Hepatic stellate cell (primary cell): ENCODE measurements at places on chromosomes 12 and 14.

DNA sequence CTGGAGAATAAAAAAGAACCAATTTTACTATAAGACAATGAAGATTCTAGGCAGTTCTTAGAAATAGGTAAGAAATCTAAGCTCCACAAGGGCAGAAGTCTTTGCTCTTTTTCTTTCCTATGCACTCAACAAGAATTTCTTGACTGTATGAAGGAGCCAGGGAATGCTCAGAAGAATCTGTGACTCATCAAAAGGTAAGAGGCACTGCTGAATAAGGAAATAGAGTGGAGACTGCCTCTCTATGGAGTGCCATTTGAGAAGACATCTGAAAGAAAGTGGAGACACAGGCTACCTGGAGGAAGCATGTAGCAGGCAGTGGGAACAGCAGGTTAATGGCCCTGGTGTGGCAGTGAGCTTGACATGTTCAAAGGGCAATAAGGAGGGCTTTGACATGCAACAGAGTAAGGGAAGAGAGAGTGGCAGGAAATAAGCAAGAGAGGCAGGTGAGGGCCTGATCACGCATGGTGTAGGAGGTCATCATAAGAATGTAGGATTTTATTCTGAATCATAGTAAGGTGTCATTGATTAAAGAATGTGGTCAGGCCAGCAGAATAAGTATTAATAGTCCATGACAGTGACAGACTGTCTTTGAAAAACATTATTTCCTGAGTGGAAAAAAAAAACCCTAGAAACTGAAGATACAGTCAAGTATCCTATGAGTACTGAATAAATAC is 446.7 kb upstream of the GARIN6 start:
- no peak for DNase-seq

DNA sequence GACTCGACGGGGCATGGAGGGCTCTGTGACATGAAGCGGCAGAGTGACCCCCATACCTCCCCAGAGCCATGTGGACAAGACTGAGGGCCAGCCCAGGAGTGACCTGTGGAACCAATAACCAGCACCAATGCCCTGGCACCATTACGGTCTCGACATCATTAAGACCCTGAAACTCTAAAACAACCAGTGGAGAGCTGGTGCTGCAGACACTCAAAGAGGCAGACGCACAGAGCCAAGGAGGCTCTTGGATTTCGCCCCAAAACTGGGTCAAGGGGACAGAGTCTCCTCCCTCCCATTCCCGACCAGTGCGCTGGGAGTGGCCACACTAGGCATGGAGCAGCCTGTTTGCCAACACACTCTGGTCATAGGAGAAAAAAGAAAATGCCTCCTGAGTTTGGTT is 41.6 kb upstream of the VASH1 start:
- DNase-seq: no peak

DNA sequence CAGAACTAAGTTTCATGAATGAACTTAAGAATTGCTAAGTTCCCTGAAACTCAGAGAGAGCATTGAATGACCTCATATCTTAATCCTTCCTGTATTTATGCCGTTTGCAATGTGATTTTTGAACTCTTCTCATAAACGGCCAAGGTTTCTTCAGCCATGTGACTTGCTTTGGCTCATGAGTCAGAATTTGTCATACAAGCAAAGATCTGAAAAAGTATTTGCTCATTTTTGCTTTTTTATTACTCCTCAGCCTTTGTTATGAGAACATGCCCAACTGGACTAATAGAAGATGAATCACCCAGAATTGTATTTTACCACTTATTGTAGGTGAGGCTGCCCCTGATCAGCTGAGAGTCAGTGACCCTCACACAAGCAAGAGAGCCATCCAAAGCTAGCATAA is 693.8 kb downstream of the BCL11B start:
- DNase-seq: no peak

GRCh38 chr12:89260841-89261637 is 91.3 kb downstream of the DUSP6 start:
- DNase-seq: no peak

DNA sequence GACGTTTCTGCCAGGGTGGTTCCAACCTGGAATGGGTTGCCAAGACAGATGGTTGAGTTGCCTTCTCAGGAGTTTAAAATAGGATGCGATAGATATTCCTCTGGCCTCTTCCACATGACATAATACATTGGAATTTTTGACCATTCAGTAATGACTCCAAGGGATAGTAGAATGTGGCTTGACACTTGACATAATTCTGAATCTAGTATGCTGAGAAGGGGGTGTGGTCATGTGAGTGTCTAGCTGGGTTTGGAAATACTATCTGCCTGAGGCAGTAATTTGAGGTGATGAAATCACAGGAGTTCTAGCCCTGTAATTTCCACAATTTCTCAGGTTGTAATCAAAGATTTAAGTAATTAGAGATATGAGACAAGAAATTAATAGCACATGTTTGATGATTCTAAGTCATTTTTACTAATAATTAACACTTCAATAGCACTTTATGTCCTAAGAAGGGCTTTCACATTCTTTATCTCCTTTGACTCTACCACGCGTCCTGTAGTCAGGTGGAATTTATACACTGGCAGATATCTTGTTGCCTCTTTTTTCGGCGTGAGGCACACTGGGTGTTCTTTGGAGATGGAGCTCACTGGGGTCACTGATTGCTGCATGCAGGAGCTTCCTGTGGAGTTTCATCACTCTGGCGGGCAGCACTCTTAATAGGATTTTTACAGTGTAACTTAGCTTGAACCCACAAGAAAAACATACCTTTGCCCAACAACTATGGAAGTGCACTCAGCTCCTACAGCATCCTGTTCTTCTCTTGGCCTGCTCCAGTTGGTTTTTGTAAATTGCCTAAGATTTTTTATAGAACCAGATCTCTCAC is 3.2 kb upstream of the AMIGO2 start:
- peak; percentile 70 for DNase-seq

DNA sequence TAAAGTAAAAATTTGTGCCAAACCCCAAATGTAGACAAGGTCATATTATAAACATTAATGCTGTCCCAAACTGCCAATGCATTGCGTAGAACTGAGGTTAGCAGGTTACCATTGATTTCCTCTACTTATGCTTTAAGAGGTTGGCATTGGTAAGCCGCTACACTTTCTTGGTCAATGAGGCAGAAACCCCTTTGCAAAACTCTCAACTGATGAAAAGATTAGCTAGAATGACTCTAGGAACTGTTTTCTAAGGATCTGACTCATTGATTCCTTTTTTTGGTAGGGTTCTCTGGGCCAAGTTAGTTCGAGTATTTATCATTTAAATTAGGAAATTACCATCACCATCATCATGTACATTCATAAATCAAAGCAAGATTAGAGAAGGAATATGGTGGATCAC is 44.6 kb downstream of the HMGA2 start:
- DNase-seq: no peak
